Ascending aorta (tissue), 2 donors: ENCODE measurements at places on chromosomes 1 and 21. TPM values are rescaled to one million over a fixed set of nuclear protein-coding genes. Genes with fewer than 3 reads are reported as not detected.

Gene GPR3
- total RNA-seq, result 2.0 TPM

Gene AIRE
- total RNA-seq, result 0.75 TPM

Gene ZNF362
- 34.4 TPM for total RNA-seq

Gene TSPAN2
- total RNA-seq, result 10.9 TPM

DNA sequence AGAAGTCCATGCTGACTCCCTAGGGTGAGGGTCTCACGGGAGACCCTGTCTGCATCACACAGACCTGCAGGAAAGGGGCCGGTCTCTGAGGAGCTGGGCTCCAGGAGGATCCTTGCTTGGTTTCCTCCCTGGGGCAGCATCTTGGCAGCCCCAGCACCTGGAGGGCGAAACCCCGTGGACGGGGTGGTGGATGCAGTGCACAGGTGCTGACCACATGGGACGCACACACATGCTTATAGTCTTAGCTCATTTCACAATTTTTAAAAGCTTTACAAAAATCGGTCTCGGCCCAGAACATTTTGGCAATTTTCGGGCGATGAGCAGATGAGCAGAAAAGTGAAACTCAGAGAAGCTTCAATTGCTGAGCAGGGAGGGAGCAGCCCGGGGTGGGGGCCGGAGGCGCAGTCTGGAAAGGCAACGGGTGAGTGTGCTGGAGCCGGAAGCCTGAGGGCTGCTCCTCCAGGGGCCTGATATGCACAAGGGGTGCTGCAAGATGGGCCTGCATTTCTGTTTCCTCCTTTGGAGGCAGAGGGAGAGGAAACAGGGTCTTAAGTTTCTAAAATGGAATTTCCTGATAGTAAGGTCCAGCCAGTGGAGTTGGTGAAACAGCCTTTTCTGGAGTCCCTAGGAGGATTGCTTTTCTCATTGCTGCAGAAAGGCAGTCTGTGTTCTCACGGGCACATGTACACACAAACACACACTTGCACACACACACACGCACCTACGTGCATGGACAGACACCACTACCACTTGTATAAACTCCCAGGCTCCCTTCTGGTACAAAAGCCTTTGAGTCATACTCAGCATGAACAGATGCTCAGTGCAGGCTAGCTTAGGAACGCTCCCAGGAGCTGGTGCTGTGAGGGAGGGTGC is 60.6 kb downstream of the SCCPDH start:
- no peak overlapping the region for H3K4me3 ChIP-seq
- H3K27me3 ChIP-seq, result no peaks in the 10 kb centered on the region
- DNase-seq, result no peak
- H3K4me1 ChIP-seq, result no peaks in the 10 kb centered on the region
- H3K27ac ChIP-seq, result no peak overlapping the region

- DNase-seq, result no peak
- H3K4me1 ChIP-seq, result no peaks in the 10 kb centered on the region
- no peak overlapping the region for H3K4me3 ChIP-seq
- peak overlapping the region; percentile 22 for H3K27ac ChIP-seq
Measured at GRCh38 chr1:93963585-93963984, 54.4 kb upstream of the GCLM start.
